CD4-positive, alpha-beta T cell treated with Interferon alpha-2 for 1 hour (primary cell): ENCODE measurements at places on chromosomes 1 and 21.

DNA sequence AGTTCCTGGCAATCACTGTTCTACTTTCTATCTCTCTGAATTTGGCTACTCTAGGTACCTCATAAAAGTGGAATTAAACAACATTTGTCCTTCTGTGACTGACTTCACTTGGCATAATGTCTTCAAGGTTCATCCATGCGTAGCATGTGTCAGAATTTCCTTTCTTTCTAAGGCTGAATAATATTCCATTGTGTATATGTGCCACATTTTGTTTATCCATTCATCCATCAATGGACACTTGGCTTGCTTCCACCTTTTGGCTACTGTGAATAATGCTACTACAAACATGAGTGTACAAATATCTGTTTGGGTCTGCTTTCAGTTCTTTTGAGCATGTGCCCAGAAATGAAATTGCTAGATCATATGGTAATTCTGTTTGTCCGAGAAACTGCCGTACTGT, 14.7 kb downstream of the CACHD1 start:
- DNase-seq: no peak

GRCh38 chr1:14302025-14302424, 296.5 kb upstream of the KAZN start:
- DNase-seq: no peak

DNA sequence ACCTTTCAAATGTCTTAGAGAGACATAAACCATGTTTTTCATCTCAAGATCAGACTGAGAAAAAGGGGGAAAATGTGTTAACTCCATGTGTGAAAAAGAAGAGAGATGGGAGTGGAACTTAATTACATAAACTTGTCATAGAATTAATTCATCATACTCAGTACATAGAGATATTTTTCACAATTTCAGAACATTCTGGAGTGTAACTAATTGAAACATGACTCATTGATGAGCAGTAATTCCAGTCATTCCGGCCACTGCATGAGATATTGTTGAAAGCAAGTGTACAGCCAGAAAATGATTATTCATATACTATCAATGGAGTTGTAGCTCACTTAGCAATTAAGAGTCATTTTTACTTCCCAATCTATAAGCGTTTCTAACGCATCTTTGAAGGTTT, 739.3 kb downstream of the LTN1 start:
- DNase-seq: no peak

GRCh38 chr1:200073286-200073637, 45.8 kb downstream of the NR5A2 start:
- no peak for DNase-seq

GRCh38 chr1:89089962-89090361, 25.0 kb upstream of the GBP1 start:
- no peak for DNase-seq
